ENCODE measurements at places on chromosomes 5 and 9.

DNA sequence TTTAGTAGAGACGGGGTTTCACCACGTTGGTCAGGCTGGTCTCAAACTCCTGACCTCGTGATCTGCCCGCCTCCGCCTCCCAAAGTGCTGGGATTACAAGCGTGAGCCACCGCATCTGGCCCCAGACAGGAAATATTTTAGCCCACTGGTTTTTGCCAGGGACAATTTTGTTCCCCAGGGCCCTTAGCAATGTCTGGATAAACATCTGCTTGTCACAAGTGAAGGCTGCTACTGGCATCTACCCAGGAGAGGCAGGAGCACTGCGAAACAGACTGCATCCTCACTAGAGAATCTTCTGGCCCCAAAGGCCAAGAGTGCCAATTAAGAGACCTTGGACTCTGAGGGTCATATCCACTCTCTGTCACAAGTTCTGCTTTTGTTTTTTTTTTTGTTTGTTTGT is 2.4 kb upstream of the TPRN start:
- DNase-seq: no peak

DNA sequence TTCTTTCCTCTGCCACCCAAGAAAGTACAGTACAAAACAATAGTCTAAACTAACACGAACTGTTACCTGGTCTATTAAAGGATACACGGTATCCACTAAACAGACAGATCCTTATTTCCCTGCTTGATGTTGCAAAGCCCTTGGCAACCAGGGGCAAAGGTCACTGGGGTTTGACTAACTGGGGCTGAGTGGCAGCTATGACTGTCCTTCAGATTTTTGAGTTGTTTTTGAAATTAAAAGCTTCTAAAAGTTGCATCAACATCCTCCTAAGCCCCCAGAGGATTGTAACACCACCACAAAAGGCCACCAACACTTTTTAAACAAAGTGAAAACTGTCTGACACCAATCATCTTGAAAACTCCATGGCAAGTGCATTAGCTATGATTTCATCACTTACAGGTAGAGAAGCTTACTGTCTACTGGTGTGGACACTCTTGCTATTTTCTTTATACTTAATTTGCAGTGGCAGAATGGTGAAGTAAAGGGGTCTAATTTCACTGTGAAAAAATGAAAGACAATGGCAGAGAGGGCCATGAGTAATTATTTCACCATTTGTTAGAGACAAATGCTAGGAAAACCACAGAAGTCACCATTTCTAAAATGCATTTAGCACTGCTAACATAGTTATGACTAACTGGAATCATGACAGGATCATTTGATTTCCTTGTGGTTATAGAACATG is 292.4 kb downstream of the EFNA5 start:
- no peak for DNase-seq

GRCh38 chr5:176583076-176583475 is 26.9 kb downstream of the GPRIN1 start:
- DNase-seq: no peak

DNA sequence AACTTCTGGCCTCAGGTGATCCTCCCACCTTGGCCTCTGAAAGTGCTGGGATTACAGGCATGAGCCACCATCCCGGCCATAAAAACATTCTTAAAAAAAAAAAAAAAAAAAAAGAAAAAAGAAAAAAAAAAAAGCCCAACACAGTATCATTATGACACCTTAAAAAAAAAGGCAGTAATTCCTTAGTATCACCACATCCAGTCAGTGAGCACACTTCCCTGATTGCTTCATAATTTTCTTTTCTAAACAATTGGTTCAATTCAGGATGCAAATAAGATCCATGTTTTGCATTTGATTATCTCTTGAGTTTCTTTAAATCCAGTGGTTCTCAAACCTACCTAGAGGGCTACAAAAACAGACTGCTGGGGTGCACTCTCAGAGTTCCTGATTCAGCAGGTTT is 182.5 kb downstream of the CDK5RAP2 start:
- DNase-seq: no peak

DNA sequence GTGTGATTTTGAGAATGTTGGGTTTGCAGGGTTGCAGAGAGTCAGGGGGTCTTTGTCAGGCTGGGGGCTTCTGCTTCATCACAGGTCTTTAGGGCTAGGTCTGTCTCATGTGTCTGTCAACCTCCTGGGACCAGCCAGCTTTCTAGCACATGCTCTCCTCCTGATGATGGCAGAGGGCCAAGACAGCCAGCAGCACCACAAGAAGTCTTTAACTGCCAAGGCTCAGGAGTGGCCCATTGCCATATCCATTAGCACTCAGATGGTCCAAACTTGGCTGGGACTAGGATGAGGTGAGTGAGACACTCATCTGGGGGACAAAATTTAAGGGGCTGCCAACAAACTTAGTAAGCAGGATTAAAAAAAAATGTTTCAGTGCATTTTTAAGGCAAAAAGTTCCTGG is 384.2 kb upstream of the CDH10 start:
- no peak for DNase-seq

GRCh38 chr5:72076621-72077300 is 30.5 kb upstream of the MAP1B start:
- DNase-seq: no peak

DNA sequence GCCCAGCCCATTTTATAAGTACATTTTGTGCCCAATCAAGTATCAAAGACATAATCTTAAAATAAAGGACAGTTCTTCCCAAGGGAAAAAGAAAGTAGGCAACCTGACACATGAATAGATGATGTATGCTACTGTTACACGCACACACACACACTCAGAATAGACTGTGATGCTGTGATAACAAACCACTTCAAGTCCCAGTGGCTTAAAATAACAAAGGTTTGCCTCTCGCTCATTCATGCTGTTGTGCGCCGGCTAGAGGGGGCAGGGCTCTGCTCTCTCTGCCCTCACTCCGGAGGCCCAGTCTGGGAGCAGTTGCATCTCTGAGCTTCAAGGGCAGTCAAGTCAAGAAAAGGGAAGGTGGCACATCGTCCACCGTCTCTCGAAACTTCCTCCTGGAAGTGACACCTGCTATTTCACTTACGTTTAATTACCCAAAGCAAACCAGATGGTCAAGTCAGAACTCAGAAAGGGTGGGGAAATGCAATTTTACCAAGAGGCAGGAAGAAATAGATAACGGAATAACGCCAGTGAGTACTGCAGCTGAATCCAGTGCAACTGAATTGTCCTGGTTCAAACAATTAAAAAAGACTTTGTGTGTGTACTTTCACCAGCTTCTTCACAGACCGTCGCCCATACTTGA is 43.3 kb downstream of the ANKRD33B start:
- no peak for DNase-seq

- DNase-seq: no peak
Observed at GRCh38 chr5:5422819-5423515, 490 bp downstream of the ICE1 start.

DNA sequence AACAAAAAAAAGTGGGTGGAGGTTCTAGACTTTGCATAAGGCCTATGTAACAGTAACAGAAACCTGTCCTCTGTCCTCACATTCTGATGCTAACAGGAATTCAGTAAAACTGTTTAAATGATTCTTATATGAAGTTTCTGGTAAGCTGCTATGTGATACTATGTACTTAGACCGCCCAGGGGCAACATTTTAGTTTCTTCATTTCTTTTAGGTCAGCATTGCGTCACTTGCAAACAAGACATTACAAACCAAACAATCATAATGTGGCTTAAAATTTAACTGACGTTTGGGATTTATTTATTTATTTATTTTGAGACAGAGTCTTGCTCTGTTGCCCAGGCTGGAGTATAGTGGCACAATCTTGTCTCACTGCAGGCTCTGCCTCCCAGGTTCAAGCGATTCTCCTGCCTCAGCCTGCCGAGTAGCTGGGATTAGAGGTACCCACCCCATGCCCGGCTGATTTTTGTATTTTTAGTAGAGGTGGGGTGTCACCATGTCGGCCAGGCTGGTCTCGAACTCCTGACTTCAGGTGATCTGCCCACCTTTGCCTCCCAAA is 44.3 kb downstream of the TENT4A start:
- no peak for DNase-seq

DNA sequence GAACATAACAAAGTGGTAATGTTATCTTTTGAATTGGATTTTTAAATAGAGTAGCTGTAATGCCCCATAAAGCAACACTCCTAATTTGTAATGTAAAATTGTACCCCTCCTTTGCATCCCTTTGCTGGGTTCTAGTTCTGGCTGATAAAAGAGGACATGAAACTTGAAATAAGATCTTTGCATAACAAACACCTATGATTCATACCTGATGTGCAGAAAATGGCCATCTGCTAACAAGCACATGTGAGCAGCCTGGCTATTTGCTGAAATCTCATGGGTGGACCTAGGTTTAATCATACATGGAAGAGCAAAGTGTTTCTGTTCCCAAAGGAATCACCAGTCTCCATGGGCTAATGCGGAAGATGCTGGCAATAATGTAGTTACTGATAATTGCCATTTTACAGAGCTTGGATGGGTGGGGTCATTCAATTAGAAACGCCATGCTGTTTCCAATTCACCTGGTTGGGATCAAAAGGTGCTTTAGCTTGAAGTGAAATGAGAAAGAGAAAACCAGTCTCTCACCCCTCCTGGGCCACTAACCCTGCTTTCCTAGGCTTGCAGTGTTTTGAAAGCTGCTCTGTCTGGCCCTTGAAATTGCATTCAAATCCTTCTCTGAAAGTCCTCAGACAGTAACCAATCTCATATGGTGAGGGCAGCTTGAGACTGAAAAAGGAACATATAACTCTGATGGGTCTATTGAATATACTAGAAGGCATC is 585.1 kb downstream of the TLE4 start:
- no peak for DNase-seq

DNA sequence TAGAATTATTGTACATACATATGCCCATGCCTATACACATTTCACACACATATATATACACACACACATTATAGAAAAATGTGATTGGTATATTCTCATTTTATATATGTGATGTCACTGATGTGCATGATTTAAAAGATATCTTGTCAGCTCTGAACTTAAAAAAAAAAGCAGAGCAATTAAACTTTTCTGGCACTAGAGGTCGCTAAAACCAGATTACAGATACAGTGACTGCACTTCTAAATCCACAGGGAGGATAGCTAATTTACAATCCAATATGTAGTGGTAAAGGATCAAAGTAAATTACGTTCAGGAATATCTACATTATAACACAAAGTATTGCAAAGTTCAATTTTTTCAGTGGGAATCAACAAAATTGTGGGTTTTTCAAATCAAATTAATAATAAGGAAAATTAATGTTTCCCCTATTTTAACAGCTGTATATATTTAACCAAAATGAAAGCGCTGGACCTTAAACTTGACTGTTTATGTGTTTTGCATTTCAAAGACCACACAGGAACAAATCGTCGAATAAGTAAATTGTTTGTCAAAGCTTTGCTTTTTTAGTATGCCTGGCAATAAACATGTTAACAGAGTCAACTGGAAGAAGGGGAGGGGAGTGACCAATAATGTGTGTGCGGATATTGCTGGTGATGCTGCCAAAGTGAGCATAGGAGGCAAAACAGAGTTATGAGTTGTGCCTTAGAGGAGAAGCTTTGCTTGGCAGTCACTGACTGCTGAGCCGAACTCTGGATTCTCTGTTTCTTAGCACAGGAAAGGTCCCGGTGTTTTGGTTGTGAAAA is 1201.4 kb upstream of the C9orf72 start:
- no peak for DNase-seq

GRCh38 chr5:180704362-180704761 is 35.5 kb downstream of the OR2Y1 start:
- DNase-seq: no peak

DNA sequence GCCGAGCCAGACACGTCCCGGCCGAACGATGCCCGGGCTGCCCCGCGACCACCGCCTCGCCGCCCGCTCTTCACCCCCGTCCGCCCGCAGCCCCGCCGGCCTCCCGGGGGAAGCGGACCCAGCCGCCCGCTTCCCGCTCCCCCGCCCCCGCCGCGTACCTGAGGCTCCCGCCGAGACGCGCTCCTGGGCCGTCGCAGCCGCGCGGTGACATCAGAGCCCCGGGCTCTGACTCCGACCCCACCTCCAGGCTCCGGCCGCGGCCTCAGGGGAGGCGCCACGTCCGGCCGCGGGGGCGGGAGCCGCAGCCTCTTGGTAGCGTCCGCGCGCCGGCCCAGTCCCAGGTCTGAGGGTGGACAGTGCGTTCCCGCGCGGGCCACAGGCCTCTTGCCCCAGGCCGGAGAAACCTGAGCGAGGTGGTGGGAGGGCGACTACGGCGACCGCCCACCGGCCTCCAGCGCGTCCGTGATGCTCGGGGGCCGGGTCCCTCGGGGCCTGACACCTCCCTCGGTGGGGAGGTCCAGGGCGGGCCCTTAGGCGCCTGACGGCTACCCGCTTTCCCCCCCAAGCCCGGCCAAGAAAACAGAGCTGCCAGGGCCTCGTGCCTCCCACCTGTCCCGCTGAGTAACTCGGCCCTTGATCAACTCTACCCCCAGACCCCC is at the start of gene SHROOM1:
Gene SHROOM1 (minus strand): TSS at position 212 of the 659 bp plus-strand sequence. CDS start 4,507 bp downstream, outside the sequence.
- no peak for DNase-seq

DNA sequence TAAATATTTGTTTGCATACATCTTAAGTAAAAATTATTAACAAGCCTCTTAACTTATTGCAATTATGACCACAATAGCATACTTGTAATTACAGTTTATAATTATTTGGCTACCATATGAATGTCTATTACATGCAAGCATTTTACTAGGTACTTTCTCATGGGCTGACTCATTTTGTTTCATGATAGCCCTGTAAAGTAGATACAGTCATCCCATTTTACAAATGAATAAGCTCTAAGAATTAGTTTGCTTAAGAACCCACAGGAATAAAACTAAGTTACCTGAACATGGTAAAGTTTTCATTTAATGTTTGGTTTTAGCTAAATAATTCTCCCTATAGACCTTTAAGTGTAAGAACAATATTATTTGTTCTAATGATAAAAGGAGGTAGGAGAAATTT is 126.6 kb upstream of the IZUMO3 start:
- no peak for DNase-seq

- DNase-seq: no peak
Observed at GRCh38 chr5:150323092-150323491, 20.4 kb upstream of the ARSI start.

GRCh38 chr5:79229357-79230174 is 6.4 kb upstream of the JMY start:
- DNase-seq: no peak

- no peak for DNase-seq
Observed at GRCh38 chr9:36835271-36835996, 198.6 kb downstream of the PAX5 start.

DNA sequence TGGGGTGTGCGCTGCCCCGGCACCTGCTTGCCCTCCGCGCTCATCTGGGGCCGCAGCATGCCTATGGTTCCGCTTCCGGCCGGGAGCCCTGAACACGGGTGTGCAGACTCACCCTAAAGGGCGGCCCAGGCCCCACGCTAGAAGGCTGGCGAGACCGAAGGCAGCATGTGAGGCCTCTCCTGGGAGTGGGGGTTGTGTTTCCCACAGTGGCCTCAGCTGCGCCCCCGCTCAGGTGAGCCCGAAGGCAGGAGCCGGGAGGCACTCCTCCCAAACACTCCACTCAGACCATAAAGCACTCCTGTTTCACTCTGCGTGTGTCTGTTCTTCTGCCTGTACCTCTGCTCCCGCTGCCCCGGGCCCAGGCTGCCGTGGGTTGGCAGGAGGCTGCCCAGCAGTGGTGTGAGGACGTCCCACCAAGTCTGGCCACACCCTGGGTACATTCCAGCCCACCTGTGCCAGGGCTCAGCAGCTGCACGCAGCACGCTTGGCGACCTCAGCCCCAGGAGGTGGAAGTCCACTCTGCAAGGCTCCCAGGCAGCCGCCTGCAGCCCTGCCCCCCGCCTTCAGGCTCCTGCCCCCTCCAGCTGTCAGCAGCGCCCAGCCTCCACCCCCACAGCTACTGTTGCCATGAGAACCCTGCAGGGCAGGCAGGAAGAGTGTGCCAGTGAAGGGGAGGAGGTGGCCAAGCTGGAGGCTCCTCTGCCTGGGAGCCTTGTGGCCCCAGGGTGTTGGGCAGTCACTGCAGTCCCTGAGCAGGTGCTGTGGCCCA is 1.2 kb upstream of the AJM1 start:
- no peak for DNase-seq

GRCh38 chr9:21591221-21592062 is 109.3 kb upstream of the IFNE start:
- no peak for DNase-seq

All from coronary artery (tissue), 2 donors.